Midbrain (tissue), 1 donor: ENCODE measurements at places on chromosomes 11 and 22.

DNA sequence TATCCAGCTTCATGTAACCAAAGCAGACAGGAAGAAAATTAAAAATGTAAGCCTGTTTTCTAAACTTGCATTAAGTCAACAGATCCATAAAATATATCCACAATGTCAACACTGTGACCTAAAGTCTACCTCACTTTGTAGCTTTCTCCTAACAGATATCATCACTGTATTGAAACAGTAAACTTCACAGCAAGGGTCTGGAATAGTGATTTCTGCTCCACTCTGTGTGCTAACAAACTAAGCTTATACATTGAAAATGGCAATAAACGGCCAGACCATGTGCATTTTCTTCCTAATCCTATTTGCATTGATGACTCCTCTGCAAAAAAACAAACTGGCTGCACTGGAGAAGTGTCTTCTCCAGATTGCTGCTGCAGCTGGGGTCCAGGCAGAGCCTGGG lies 26.8 kb downstream of the CADM1 start:
- no peak for DNase-seq

DNA sequence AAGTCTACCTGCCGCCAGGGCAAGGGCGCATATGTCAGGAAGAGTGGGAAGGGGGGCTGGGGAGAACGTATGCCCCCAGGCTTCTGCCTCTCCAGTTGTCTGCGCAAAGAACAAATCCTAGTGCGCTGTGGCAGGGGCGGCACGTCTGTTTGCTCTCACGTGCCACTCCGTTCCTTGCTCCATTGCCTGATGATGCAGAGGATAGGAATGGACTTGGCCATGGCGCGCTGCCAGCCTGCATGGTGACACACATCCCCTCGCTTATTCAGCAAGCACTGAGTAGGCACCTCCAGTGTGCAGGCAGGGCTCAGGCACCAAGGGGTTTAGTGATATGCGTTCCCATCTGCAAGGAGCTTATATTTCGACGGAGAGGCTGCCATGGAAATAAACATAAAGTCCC lies 45.4 kb upstream of the SLC22A12 start:
- DNase-seq: no peak

GRCh38 chr11:76617553-76618265 lies 52.8 kb downstream of the LRRC32 start:
- no peak for DNase-seq

GRCh38 chr11:76625472-76626186 lies 44.9 kb downstream of the LRRC32 start:
- DNase-seq: no peak

DNA sequence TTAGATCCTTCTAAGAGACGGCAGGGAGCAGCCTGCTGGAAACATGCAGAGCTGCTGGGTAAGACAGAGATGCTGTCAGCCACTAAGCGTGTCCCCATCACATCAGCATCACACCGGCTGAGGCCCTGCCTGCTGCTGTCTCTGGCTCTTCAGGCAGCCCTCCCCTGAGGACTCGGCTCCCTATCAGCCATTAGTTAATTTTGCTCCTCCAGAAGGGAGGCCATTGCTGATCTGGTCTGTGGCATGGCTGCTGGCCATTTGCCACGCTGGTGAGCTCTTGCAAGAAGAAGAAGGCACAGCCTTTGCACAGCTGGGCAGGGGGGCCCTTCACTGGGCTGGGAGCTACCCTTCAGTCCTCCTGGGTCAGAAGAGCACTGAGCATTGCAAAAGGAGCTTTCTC lies 131.2 kb upstream of the PARVA start:
- DNase-seq: no peak

GRCh38 chr11:43427971-43428370 lies 69.3 kb downstream of the TTC17 start:
- DNase-seq: no peak

DNA sequence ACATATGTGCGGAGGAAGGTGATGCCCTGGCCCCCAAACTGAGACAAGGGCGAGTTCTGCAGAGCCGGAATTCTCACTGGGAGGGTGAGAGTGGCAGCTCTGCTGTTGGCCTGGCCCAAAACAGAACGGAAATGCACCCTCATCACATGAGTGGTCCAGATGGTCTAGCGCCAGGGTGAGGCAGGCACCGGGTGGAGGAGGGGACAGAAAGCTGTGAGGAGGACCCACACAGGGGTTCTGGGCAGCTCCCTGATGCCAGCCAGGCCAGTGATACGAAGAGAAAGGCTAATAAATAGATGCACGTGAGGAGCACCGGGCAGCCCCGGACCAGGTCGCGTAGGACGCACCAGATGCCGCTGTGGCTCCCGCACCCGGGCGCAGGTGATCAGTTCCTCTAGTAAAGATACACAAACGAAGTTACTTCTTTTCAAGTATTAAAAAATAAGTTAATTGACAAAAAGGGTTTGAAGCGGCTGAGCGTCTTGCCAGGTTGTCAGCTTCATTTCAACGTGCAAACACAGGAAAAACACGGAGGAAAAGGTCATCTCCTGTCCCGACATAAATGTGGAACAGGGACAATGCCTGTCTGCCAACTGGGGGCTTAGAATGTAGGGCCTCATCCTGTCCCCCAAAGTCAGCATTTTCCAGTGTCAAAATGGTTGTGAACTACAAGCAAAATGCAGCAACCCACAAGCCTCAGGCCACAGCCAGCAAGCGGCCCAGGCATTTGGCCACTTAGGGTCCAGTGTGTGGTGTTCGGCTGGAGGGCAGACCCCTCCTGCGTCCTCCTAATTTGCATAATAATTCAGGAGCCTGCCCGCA lies 15.3 kb upstream of the BID start:
- DNase-seq: no peak

GRCh38 chr11:120467627-120468026 lies 43.9 kb upstream of the GRIK4 start:
- DNase-seq: no peak

GRCh38 chr22:31119026-31119717 lies 3.6 kb upstream of the INPP5J start:
- no peak for DNase-seq

DNA sequence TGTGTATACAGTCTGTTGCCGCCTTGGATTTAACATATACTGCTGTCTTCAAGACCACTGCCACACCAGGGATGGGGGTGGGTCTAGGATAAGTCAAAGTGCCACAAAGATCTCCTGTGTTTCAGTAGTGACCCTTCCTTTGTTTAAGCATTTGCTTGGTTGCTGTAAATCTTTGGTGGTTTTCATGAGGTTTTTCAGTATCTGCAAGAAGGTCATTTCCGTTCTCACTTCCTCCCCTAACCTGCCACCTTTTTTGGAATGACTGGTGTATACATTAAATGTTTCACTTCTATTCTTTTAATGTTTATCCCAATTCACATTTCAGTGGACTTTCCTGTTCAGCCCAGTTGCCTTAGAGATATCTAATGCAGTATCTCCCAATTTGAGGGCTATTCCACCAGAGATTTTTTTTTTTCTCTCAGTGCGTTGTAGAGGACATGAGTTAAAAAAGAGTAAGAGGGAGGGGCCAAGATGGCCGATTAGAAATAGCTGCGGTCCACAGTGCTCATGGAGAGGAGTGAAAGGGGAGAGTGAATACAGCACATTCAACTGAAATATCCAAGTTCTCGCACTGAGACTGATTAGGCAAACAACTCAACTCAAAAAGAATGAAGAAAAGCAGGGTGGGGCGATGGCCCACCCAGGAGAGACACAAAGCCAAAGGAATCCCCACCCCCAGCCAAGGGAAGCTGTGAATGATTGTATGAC lies 43.2 kb downstream of the USP47 start:
- no peak for DNase-seq

DNA sequence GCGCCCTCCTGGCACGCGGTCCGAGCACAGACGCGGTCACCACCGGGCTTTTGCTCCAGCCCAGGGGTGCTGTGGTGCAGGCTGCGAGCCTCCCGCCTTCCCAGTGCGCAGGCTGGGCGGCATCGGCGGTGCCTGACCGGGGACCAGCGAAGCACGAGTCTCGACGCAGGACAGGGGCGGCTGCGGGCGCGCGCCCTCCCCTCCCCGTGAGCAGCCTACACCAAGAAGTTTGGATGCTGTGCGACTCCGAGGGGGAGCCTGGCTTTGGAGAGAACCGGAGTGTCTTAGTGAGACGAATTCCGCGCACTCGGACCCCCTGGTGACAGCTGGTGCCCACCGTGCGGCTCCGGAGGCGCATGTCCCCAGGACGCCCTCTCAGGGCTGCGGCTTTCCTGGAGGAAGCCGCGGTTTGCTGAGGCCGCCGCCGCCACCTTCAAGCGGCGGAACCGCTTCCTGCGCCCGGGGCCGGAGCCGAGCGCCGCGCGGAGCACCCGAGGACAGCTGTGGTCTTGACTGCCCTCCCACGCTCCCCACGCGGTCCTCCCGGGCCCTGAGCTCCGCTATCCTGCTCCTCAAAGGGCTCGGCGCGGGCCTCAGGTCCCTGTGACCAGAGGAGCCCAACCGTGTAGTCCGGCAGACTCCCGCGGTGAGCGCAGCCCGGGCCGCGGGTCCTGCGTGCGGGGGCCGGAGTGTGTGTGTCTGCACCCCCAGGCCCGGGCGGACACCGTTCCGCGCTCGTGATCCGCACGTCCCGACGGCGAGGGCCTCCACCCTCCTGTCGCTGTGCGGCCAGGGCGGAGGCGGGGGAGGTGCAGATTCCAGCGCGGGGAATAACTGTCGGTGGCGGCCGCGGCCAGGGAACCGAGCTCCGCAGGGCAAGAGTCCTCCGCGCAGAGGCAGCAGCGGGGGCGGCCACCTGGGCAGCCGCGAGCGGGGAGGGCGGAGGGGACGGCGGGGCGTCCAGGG lies 1.7 kb downstream of the FGF3 start:
- no peak for DNase-seq

DNA sequence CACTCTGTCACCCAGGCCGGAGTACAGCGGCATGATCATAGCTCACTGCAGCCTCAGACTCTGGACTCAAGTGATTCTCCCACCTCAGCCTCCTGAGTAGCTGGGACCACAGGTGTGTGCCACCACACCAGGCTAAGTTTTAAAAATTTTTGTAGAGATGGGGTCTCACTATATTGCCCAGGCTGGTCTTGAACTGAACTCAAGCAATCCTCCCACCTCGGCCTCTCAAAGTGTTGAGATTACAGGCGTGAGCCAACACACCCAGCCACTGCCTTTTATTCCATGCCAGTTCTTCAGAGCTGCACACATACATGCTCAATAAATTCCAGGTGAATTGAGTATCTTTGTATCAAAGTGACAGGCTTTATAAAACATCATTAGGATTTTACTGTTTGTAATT lies 2.4 kb upstream of the COPB1 start:
- no peak for DNase-seq

GRCh38 chr11:62193952-62194351 lies 3.9 kb downstream of the SCGB1D1 start:
- DNase-seq: no peak

GRCh38 chr22:46633334-46633890 lies 13.2 kb downstream of the GRAMD4 start:
- DNase-seq: no peak
